ENCODE measurements at places on chromosomes 11 and 22.
A peak's percentile ranks its signal among the peaks of the same experiment; 100 is the strongest.

DNA sequence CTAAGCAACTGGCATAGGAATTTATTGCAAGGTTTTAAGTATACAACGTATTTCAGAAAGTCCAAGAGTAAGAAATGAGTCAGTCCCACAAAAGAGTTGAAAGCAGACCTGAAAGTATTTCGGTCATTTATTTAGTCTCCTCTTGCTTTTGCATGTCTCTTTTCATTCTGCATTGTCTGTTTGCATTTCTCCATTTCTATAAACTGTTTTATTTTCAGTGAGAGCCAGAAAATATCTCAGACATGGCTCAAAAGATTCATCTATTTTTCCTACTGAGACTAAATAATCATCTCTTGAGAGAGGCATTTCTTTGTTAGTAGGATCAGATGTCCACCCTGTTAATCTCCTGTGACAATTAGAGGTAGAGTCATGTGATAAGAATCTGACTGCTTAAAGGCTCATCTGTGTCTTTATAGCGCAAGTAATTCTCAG, 219.1 kb upstream of the CCDC179 start:
- DNase-seq = no peak

- no peak for DNase-seq
These were observed 26.2 kb downstream of the FAM83F start for GRCh38 chr22:40020956-40021355.

GRCh38 chr11:107041088-107041444, 22.8 kb upstream of the GUCY1A2 start:
- no peak for DNase-seq

- no peak for DNase-seq
These were observed 295.9 kb downstream of the MIAT start for GRCh38 chr22:26953012-26953883.

GRCh38 chr11:78540256-78540655, 34.4 kb downstream of the NARS2 start:
- DNase-seq = no peak

DNA sequence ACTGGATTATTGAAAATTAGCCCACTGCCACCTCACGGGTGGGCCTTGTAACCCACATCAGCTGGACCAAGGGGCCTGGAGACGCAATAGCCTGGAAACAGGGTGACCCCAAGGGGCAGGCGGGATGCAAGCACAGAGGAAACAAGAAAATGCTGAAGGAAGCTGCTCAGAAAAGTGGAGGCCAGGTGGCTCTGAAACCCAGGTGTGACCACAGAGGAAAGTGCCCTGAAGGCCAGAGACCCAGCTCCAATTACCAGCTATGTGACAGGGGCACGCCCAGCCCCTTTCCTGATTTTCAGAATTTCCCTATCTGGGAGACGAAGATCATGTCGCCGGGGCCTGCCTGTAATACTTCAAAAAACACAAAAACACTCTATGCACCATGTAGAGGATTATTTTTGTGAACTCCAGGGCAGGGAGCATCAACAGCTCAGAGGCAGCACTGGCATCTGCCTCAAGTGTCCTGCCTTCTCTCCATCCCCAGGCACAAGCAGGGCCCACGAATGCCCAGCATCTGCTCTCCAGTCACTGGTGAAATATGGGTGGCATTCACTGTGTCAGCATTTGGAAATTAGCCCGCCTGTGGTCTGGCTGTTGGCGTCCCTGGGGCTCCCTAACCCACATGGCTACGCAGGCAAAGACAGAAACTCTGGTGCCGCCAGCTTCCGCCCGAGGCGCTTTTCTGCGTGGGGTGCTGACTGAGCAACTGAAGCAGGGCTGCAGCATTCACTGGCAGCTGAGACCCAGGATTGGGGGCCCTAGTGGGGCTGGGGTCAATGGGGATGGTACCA, 6.3 kb downstream of the KCNJ1 start:
- no peak for DNase-seq

DNA sequence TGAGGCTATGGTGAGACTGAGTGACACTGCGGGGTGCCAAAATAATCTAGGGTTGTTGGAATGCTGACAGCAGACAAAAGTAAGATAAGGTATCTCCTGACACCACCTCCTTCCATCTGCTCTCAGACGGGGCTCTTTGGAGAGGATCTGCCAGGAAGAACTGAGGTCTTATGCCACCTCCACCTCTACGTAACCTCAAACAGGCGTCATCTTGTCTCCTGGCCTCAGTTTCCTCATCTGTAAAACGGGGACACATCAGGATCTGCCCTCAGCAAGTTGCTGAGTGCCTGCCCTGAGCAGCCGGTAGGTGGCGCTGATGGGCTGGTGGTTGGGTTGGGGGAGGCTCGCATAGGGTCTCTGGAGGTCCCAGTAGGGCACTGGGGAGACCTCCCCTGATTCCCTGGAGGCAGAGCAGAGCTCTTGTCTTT, 1.7 kb upstream of the MYEOV start:
- DNase-seq = peak; percentile 48

DNA sequence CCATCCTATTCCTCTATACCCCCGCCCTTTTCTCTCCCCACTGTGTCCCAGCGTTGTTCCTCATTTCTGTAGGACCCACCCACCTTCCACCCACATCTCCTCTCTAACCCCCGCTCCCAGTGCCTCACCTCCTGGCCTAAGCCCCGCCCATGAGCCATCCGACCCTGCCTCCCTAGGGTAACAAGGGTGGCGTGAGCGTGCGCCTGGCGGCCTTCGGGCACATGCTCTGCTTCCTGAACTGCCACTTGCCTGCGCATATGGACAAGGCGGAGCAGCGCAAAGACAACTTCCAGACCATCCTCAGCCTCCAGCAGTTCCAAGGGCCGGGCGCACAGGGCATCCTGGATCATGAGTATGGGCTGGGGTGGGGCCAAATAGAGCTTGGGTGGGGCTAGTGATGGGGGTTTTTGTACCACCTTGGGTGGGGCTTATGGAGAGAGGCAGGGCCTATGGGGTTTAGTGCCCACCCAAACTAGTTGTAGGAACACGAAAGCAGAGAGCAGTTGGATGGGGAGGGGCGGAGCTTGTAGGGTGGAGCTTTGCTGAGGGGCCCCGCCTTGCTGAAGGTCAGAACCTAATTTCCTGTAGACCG, 4.5 kb downstream of the INPP5J start:
- DNase-seq = no peak

GRCh38 chr11:69541501-69542313, 60.2 kb downstream of the LINC01488 start:
- DNase-seq = no peak

DNA sequence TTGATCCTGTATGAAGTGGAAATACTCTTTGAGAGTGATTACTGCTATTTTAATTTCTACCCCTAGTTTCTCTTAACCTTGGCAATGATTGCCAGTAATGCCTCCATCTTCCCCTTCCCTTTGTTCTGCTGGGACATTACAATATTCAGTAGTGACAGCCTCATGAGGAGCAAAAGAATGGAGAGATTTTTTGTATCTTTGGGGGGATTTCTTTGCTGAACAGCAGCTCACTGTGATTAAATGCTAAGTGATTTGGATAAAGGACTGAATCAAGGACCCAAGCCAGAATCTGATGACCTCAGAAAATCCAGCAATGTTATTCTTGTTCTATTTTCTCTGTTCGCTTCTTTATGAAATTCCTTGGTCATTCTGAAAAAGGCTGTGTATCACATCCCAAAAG, 7.0 kb upstream of the SLC1A2 start:
- no peak for DNase-seq

DNA sequence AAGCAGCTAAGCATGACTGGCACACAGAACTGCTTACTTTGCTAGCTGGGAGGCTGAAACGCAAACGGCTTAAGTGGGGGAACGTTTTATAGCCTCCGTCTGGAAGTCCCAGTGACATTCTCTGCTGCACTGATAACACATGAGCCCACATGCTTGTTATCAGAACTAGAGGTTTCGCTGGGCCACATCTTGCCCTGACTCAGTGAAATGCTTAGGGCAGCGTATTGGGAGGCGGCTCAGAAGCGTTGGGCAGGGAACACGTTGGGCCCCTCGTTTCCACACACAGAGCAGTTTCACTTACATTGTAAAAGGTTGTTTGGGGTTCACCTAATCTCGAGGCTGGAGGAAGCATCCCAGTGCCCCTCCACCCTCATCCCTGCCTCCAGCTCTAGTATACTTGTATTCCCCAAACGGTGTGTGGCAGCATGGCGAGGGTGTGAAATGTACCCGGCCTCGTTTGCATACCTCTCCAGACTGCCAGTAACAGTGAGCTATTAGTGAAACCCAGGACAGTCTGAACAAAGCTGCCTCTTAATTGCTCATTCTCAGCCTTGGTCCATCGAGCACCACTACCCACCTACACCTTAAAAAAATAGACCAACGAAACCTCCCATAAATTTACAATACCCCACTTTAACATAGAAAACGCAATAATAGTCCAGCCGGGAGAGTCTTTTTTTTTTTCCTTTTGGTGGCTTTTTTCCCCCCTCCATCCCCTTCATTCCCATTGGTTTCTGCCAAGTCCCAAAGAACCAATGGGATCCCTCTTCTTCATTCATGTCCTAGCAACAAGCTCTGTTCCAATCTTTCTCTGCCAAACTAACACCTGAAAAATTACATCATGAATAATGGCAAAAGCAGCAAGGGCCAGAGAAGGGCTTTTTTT, 218.8 kb upstream of the SORL1-AS1 start:
- DNase-seq = no peak

GRCh38 chr22:42425337-42425988, 6.7 kb downstream of the NFAM1 start:
- DNase-seq = no peak

- DNase-seq = no peak
These were observed 68.3 kb upstream of the LINC01488 start for GRCh38 chr11:69413015-69413801.

- no peak for DNase-seq
These were observed 150.3 kb downstream of the LRRC4C start for GRCh38 chr11:41309111-41309522.

DNA sequence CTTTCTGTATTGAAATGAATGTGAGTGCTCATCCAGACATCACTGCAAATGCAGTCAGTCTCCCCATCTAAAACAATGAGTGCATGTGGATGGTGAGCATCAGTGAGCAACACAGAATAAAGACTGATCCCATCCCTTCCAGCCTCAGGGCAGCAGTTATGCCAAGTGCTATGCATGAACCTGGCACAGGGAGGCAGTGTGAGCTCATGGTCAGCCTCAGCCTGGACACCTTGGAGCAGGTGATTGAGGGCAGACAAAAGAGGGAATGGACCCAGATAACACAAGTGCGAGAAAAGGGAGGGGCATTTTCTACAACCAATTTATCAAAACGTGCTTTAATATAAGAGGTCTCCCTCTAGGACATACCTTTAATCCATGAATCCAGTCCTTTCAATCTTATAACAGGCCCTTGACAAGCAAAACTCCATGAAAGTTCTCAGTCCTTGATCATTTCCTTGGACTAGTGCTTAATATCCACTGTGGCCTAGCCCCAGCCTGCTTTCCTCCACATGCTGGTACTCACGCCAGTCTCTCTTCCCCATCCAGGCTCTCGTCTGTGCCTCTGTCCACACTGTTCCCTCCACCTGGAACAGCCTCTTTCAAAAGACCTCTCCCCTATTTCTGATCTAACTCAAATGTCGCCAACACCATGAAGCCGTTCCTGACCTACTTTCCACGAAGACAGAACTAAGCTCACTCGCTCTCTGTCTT, 50.5 kb upstream of the LRRC55 start:
- no peak for DNase-seq

DNA sequence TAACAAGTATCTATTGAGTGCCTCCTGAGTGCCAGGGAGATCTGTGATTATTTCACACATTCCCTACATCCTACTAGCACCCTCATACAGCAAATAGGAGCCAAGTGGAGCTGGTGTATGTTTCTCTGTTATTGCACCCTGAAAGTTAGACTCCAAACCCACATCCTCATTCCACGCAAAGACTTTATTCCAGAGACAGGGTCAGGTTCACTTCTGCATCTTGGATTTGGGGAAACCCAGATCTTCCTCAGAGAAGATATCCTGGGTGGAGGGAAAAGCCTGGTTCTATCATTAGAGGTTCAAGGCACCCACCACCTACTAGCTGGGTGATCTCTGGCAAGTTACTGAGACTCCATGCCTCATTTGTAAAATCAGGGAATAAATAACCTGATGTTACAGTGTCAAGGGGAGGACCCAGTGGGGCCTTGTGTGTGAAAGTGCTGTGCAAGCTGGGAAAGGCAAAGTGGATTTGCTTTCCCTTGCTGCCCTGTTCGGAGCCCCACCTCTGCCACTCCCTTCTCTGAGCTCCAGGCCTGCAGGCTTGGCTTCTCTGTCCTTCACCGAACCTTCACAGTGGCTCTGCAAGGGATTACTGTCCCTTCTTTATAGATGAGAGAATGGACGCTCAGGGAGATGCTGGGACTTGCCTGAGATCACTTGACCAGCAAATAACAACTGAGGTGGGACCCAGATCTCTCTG, 991 bp upstream of the SLCO2B1 start:
- no peak for DNase-seq

GRCh38 chr11:12172493-12173013, 62.2 kb downstream of the MICAL2 start:
- DNase-seq = no peak

GRCh38 chr22:27990451-27990840, 71.4 kb upstream of the PITPNB start:
- DNase-seq = no peak

- no peak for DNase-seq
These were observed 3.1 kb upstream of the TMA7B start for GRCh38 chr22:39956932-39957664.

DNA sequence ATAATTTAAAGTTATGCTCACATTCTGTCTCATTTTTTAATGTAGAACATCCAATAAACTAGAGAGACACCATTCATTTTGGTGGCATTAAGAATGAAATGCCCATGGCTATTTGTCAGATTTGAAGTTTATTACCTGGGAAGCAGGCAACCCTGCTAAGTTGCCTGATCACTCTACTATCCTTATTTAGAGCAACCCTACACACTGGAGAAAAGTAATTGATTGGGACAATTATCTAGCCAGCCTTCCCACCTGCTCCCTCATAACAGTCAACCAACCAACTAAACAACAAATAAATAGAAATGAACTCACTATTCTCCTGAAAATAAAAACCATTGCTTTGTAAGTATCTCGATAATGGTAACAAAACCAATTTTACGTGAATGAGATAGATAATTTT, 1129.0 kb upstream of the TENM4 start:
- DNase-seq = no peak

GRCh38 chr11:125429174-125429707, 66.8 kb downstream of the FEZ1 start:
- DNase-seq = peak; percentile 24

GRCh38 chr11:61860054-61860903, 31.1 kb downstream of the FADS3 start:
- DNase-seq = no peak

GRCh38 chr22:45319324-45319685, 9.6 kb downstream of the FAM118A start:
- DNase-seq = no peak

DNA sequence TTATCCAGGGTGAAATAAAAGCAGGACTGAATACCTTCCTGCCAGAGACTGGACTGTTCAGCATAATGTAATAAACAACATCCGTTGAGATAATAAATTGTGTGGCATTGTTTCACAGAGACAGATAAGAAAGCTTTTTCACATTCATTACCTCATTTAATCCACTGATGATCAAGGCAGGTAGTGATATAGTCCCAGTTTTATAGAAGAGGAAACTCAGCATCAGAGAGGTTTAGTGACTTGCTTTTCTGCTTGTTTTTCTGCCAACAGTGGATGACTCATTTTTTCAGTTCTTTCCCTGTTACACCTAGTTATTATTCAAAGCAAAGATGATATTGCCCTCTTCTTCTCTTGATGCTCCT, 4.0 kb downstream of the MYO18B start:
- DNase-seq = no peak

GRCh38 chr11:36722421-36722820, 124.4 kb upstream of the RAG2 start:
- no peak for DNase-seq

GRCh38 chr11:1548221-1549070, 23.6 kb downstream of the DUSP8 start:
- no peak for DNase-seq

Data from activated gamma-delta T cell treated with anti-CD3 and anti-CD28 coated beads, Interleukin-2, amount 50 U/mL, for 16 hours (primary cell).